ENCODE measurements at places on chromosomes 6 and 20.

- no peak for DNase-seq
Measured at GRCh38 chr20:31454361-31454760, 13.9 kb downstream of the DEFB123 start.

GRCh38 chr6:43995137-43995536 is 132.1 kb downstream of the MRPL14 start:
- no peak for DNase-seq

DNA sequence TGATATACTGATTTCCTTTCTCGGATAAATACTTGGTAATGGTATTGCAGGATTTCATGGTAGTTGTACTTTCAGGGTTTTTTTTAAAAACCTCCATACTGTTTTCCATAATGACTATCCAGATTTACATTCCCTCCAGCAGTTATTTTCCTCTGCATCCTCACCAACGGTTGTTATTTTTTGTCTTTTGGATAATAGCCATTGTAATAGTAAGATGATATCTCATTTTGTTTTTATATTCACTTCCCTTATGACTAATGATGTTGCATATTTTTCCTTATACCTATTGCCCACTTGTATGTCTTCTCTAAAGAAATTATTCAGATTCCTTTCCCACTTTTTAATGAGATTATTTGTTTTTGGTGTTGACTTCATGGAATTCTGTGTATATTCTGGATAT is 231.0 kb downstream of the MEI4 start:
- DNase-seq, result no peak

DNA sequence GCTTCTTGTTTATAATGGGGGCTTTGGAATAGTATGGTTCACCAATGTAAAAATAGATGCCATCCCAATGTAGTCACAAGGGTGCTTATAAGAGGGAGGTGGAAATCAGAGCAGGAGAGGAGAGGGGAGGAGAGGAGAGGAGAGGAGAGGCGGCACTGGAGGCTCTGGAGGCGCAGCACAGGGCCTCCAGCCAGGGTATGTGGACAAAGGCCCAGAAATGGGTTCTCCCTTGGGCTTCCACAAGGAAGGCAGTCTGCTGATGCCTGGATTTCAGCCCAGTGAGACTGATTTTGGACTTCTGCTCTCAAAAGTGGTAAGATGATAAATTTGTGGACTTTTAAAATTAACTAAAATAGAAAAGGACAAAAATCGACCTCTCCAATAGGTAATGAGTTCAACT is 116.8 kb downstream of the RNASET2 start:
- no peak for DNase-seq

GRCh38 chr20:1627200-1627550 is 7.4 kb upstream of the SIRPB1 start:
- DNase-seq, result no peak

DNA sequence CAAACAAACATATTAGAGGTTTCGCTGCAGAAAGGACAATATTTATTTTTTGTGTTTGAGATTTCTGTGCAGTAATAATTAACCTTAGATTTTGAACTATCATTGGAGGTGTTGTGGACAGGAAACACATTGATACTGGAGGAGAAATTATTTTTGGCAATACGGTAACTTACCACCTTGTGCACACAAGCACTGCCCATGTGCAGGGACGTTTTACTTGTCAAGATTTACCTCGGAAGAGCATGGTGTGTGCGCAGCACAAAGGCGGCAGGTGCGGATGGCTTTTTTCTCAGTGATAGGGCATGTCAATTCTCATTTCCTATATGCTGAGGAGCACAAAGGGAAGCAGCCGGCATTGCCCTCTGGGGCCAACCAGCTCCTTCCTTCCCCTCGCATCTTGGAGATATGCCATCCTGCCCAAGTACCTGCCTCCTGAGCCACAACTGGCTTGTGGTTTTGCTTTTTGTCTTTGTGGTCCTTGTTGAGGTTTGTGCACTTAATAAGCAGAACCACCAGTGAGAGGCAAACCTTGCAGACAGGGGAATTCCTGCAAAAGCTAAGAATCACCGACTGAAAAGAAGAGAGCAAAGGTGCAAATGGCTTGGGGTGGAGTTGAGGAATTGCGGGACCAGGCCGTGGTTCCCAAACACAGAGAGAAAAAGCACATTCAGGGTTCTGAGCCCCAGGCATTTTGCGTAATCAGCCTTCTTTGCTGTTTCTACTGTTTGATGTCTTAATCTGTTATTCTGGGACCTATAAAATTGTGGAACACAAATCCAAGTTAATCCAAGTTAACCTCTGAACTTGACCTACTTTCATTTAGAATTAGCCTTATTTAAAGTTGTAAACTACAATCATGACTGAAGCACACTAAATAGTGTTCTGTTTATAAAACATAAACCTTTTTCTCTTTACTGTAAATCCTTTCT is 21.9 kb downstream of the SAMD5 start:
- no peak for DNase-seq

- DNase-seq, result no peak
Measured at GRCh38 chr6:11253594-11253993, 21.1 kb upstream of the NEDD9 start.

DNA sequence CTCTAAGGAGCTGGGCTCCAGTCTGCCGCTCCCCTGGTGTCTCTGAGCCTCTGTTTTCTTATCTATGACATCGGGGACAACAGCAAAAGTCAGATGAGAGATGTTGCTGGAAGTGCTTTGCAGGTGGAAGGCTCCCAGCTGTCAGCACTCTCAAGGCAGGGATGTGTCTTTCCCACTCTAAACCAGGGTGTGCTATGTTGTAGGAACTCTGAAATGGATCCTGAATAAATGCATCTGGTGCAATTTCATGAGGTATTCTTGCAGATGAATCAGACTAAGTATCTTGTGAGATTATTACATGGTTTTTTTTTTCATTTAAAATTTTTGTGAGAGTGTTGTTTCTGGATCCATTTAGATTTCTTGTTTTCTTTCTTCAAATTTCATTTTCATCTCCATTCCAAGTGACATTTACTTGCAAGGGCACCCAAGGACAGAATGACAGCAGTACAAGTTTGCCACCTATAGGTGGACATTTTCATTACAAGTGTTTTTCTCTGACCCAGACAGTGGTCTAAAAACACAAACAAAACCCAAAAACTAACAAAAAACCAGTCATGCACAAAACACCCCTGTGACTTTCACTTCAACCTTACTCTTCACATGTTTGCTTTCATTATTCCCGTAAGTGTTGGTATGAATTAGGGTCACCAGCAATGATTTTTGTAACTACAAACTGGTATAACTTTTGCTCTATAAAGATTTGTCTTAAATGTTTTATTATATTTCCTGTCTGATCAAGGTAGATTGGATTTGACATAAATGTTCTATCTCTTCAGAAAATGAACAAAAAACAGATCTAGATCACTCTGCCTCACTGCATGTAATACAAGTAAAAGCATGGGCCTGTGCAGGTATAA is 14.7 kb upstream of the SIM1 start:
- DNase-seq, result no peak

DNA sequence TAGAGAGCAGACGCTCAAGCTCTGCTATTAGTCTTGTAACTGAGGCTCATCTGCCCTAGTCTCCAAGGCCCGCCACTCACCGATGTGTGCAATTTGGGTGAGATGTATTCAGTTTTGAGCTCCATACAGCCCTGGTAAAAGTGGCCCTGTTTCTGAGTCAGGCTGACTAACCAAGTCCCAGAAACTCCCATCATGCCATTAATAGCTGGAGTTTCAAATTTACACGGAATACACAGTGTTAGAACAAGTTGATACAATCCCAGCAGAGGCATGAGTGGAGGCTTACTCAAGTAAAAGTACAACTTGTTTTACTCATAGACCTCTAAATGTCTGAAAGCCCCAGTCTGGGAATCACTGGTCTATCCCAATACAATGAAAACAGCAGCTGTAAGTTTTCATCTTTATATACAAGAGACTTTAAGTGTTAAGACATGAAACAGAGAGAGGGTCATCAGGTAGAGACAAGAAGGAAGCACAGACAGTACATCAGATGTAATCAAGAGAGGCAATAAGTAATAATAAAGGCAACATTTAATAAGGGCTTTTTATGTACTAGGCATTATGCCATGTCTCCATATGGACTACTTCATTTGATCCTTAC is 42.4 kb downstream of the RTN4IP1 start:
- no peak for DNase-seq

- DNase-seq, result no peak
Measured at GRCh38 chr6:30465595-30466306, 23.6 kb upstream of the HLA-E start.

DNA sequence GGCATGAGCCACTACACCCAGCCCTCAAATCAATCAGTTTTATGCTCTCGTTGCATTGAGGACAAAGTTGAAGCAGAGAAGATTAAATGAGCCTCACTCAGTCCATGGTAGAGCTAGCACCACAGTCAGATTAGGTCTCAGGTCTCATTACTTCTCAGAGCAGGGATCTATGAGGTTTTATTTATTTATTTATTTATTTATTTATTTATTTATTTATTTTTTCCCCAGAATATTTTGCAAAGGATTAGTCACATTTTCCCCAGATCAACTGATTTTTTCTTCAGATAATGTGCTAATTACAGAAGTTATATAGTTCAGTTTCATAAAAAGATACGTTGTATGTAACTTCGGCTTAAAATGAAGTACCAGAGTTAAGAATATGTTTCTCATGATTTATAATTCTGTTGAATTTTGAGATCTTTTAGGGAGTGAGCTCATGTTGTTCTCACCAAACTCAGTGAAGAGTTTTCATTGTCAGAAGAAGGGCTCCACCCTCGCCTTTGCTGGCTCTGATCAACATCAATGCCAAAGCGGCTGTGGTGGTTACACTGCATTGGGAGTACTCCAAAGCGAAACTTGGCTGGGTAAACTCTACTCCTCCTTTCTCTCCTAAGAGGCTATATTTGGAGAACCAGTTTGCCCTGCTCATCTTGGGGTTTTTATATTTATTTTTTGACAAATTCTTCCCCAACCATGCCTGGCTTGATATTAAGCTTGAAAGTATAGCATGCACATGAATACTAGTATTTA is 12.9 kb upstream of the ID4 start:
- no peak for DNase-seq

- DNase-seq, result no peak
Measured at GRCh38 chr20:54172856-54173652, 732 bp downstream of the CYP24A1 start.

GRCh38 chr6:140284871-140285270 is 910.4 kb upstream of the CITED2 start:
- DNase-seq, result no peak

- DNase-seq, result no peak
Measured at GRCh38 chr6:137155830-137156229, 17.6 kb downstream of the IL22RA2 start.

DNA sequence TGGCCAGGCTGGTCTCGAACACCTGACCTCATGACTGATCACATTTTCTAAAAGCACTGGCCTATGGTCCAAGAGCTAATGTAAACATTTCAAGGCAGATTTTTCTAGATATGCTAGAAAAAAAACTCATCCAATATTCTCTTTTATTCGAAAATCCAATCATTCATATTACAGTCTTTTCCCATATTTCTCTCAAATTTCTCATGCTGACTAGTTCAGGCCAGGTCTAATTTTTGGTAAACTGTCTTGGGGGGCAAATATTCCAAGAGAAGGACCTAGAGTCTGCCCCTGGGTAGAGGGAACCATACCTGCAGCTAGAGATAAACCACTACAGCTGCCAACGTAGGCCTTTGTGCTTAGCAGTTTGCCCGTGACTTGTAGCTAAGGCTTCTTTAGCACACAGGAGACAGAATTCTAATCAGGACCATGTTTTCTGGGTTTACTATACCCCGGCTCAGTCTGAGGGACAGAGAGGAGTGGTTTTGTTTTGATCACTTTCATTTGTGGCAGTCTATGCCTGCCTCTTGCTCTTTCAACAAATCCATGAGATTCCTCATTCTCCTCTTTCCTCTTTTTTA is 71.8 kb upstream of the CITED2 start:
- no peak for DNase-seq

- no peak for DNase-seq
Measured at GRCh38 chr6:144909753-144910285, 624.7 kb downstream of the UTRN start.

GRCh38 chr20:48652961-48653705 is 174.7 kb downstream of the PREX1 start:
- no peak for DNase-seq

DNA sequence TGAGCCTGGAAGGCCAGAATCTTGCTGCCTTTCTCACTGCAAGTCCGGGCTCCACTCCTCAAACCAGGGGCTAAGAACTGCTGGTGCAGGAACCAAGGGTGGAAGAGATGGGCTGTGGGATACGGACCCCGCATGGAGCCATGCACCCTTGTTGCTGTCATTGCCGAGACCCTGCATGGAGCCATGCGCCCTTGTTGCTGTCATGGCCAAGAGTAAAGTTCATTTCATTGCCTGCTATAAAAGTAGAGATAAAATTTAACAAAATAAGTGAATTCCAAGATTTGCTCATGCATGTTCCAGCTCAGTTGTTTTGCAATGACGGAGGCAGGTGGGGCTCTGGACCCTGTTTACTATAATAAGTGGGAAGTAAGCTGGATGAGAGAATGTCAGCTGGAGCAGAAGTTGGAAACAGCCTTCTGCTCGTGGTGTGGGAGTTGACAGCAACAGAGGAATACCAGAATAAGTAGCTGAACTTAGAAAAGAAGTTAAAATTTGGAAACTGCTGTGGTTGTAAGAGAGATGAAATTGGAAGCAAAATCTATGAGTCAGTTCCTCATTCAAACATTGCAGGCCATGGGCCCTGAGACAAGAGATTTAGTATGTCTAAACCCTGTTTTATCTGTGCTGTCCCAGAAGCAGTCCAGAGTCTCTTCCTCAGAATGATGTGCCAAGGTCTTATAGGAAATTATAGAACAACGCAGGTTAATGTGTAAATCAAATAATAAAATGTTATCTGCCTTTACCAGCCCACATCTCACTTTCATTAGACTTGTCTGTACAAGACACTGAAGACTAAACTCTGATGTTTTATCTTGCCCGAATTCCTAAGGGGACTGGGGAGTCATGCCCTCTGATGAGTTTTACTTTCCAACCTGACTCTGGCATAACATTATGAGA is 15.8 kb upstream of the THBS2 start:
- DNase-seq, result no peak

GRCh38 chr6:133964702-133965101 is 11.7 kb downstream of the TBPL1 start:
- no peak for DNase-seq

- DNase-seq, result no peak
Measured at GRCh38 chr6:21037453-21037852, 503.2 kb downstream of the CDKAL1 start.

- no peak for DNase-seq
Measured at GRCh38 chr20:38831995-38832620, 26.6 kb downstream of the PPP1R16B start.

DNA sequence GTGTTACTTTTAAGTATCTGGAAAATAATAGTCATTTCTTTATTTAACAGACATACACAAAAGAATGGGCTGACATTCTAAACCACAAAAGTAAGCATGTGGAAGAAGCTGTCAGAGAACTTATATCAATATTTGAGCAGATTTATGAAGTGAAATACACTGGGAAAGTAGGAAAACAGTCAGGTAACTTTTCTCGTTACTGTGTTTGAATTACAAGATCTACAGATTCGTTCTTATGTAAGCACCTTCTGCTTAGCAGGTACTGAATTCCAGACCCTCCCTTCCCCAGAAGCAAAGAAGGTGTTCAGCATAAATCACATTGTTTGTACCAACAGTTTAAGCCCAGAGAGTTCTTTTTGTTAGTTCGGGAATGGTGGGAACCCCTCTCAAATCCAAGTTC is 88.0 kb downstream of the DNAH8 start:
- DNase-seq, result no peak

Data from NCI-H1436 treated with DMSO at 0.1 percent for 48 hours (cell line).